ENCODE measurements at places on chromosomes 12 and 14.

DNA sequence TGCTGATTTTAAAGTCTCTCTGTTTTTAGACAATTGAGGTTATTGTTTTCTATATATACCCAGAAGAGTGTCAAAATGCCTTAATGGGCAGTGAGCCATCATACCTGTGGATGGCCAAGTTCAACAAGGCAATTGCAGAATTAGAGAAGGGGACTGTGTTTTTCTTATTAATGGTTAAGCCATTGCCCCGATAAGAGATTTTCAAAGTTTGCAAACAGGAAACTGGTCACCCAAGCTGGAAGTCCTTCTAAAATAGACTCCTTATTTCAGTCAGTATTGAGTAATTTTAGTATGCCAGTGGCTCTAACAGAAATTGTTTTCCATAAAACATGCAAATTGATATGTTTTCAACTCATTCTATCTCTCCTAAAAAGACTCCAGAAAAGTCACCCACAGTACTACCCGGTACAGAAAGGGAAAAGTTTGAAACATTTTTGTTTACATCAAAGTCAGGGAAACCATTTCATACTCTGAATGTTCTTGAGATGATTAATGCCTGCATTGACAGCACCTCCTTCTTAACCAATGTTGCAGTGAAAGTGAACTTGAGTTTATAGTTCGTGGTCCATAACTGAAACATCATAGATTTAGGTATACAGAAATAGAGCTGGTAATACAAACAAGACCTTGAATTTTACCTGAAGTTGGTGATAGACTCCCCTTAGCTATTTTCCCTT lies 191.1 kb downstream of the TMX1 start:
- no peak for DNase-seq

- peak; percentile 37 for DNase-seq
These were observed 88.8 kb downstream of the GALNT8 start for GRCh38 chr12:4809013-4809448.

- DNase-seq, result no peak
These were observed 172.7 kb downstream of the ANO6 start for GRCh38 chr12:45388545-45388944.

- no peak for DNase-seq
These were observed 74.3 kb downstream of the MOK start for GRCh38 chr14:102230481-102231210.

- DNase-seq, result no peak
These were observed 7.9 kb upstream of the NFKBIA start for GRCh38 chr14:35412272-35413056.

DNA sequence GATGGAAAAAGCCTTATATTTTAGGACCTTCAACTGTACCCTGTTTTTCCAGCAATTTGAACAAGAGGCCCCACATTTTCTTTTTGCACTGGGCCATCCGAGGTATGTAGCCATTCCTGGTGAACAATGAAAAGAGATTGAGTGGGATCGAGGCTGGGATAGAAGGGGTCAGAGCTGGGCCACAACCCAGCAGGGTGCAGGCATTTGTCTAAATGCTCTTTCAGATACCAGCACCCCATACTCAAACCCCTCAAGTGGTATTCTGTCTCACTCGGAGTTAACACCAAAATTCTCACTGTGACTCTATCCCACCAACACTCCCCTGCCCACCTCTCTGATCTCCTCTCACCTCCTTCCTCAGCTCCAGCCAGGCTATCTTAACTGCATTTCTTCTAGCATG lies 26.8 kb downstream of the DUSP6 start:
- no peak for DNase-seq

GRCh38 chr12:30882706-30883105 lies 43.8 kb upstream of the TSPAN11 start:
- no peak for DNase-seq

DNA sequence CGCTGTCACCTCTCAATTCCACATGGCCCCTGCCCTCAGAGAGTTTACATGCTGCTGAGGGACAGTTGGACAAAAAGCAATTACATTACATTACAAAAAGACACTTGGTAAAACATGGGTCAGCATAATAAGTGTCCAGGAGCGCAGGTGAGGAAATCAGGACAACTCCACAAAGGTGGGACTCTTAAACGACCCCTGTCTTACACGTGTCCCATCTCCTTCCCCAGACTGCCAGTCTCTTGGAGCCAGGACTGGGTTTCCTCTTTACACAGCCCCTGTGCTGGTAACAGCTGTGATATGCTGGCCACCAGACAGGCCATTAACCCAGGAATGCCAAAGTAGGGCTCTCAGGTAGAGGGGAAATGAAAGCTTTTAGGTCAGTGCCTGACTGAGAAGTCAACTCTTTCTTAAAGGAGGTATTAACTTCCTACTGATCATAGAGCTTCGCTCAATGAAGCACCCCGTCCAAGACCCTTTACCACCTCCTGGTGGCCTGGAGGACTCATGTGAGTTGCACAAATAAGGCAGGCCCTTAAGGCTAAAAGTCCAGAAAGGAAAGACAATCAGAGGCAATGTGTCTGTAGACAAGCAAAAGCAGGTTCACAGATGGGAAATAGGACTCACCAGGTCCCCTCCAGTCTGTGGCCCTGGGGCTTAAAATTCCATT lies 55.5 kb downstream of the ANO2 start:
- DNase-seq, result no peak

DNA sequence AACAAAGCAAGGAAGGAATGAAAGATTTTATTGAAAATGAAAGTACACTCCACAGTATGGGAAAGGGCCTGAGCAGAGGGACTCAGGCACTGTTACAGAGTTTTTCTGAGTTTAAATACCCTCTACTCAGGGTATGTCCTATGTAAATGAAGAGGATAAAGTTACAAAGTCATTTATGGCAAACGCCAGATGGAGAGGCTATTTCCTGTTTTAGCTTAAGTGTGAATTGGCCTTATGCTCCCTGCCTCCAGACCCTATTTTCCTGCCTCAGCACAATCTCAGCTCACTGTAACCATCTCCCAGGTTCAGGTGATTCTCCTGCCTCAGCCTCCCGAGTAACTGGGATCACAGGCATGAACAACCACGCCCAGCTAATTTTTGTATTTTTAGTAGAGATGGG lies 6.8 kb upstream of the PHC1 start:
- no peak for DNase-seq

- no peak for DNase-seq
These were observed 53.4 kb downstream of the RGS6 start for GRCh38 chr14:71985538-71986189.

GRCh38 chr12:99605-100004 lies 33.0 kb downstream of the IQSEC3 start:
- DNase-seq, result no peak

GRCh38 chr14:99473458-99473857 lies 7.2 kb downstream of the SETD3 start:
- DNase-seq, result no peak

GRCh38 chr12:96587691-96588090 lies 98.3 kb downstream of the CFAP54 start:
- no peak for DNase-seq

DNA sequence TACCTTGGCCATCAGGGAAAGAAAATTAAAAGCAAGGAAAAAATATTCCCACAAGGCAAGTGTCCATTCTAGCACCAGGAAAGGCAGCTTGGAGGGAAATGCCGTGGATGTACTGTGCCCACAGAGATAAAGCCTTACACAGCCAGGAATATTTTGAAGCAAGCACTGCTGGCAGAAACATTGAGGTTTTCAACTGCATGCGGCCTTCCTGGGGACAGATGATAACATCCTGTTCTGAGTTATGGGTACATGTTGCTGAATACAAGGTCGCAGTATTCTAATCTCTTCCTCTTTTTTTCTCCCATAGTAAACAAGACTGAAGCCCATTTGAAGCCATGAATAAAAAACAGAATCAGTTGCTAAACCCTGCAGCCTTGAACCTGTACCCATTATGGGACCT lies 197.1 kb downstream of the BTG1 start:
- peak; percentile 13 for DNase-seq

- no peak for DNase-seq
These were observed 23.3 kb downstream of the TPCN1 start for GRCh38 chr12:113244478-113244958.

DNA sequence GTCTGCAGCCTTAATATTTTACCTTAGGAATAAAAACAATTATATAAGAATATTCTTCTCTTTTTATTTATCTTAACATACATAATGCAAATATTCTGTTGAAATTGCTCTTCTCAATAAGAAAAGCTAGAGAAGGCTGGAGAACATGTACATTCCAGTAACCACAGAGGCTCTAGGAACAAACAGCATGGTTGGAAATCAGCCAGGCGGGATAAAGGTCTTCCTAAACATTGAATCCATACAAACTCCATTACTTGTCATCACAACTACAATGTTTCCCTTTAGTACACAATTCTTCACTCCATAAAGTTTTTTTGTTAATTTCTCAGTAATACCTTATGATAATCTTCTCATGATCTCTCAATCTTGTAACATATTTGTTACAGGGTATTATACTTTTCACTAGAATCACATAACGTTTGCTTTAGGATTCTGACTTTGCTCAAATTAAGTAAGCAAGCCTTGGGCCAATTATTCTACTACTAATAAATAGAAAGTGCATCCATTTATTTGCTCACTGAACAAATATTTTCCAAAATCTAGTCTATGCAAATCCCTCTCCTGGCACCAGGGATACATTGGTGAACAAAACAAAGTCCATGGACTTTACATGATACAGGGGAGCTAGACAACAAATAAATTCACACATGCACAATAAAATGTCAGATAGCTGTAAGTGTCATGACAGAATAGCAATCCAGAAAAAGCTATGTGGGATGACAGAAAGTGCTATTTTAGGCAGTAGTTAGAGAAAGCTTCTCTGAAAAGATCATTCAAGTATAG lies 237.5 kb upstream of the TMTC1 start:
- no peak for DNase-seq

DNA sequence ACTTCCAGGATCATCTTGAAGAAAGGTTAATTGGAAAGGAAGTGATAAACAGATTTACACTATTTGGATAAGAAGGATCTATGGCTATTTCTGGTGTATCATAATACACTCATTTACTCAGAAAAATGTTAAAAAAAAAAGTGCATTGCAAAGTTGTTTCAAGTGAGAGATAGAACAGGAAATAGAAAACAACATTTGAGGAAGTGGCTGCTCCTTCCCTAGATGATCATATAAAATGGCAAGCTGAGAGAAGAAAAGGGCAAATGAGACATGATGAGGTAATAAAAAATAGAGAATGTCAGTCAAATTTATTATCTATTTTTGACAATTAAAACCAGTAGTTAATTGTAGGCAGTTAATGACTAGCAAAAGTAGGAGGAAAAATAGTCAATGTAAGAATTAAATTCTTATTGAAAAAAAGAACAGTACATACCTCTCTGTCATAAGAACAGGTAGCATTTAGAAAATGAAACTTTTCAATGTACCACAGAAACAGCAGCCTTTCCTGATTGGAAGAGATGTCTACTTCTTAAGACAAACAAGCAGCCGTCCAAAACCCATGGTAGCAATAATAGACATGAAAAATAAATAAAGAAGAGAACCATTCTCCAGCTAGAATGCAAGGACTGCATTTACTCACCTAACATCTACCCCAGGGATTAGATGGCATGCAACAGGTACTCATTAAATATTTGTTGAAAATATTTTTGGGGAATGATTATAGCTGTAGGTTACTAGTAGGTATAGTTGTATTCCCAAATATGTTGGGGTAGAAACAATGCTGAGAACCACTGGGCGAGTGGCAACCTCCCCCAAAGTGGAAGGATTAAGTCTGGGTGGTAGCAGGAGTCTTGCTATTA lies 63.9 kb upstream of the GRIP1 start:
- no peak for DNase-seq

GRCh38 chr14:88470542-88471440 lies 84.0 kb downstream of the PTPN21 start:
- DNase-seq, result no peak

GRCh38 chr12:128771681-128772080 lies 52.1 kb downstream of the SLC15A4 start:
- DNase-seq, result no peak

DNA sequence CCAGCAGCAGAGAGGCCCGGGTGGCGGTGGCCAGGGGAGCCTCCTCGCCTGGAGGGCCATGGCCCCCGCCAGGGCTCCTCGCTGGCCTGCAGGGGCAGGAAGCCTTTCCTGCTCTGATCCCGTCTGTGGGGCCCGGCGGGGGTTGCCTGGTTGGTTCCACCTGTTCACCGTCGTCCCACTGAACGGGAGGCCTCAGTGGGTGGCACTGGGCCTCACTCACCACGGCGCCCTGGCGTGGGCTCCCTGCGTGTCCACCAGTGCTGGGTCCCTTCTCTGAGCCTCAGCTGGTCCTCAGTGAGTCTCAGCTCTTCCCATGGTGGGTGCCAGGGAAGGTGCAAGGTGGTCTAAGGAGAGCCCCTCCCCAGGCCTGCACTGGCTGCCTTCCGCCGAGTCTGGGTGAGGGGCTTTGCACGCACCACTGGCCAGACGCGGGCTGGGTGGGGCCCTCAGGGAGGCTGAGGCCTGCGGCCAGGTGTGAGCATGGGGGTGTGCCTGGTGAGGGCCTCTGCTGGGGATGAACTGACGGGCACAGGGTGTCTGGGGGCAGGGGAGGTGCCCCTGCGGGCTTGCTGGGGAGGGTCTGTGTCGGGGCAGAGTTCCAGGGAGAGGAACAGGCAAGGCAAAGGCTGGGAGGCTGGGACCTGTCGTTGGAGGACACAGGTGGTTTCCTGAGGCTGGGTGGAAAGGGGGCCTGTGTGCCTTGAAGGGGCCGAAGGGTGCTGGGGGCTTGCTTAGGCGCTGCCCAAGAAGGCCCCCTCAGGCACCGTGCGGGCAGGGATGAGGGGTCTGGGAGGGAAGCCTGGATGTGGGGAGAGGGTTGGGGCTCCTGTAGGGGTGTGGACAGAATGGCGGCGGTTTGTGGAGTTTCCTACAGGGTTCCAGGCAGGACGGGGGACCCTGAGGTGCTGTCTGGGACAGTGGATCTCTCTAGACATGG lies 339.8 kb downstream of the TMEM121 start:
- no peak for DNase-seq

GRCh38 chr14:56159066-56159465 lies 40.9 kb downstream of the PELI2 start:
- no peak for DNase-seq

DNA sequence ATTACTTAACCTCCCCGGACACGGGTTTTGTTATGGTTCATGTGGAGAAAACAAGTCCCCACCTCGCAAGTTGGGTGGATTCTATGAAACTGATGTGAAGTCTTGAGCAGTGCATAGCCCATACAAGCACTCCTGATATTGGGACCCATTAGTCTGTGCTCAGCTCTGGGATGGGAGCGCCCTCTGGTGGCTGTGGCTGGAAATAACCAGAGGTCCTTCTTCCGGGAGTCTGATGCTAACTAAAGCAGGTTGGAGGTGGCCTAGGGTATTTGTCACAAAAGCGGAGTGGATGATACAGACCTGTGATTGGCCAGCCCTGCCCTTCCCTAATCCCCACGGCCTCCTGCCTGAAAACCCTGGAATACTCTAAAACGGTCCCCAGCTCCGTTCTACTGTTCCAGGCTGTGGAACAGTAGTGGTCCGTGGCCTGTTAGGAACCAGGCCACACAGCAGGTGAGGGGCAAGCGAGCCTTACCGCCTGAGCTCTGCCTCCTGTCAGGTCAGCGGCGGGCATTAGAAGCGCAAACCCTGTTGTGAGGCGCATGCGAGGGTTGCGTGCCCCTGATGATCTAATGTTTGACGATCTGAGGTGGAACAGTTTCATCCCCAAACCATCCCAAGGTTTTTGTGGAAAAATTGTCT lies 6.4 kb downstream of the SLC48A1 start:
- peak; percentile 93 for DNase-seq
